Activated CD4-positive, alpha-beta T cell treated with anti-CD3 and anti-CD28 coated beads for 4 hours (primary cell): ENCODE measurements at places on chromosomes 1 and 21.

- DNase-seq: no peak
Measured at GRCh38 chr1:53057127-53057526, 4.9 kb upstream of the PODN start.

- DNase-seq: no peak
Measured at GRCh38 chr1:244322181-244322580, 129.5 kb downstream of the ADSS2 start.

- no peak for DNase-seq
Measured at GRCh38 chr1:99674115-99675064, 28.5 kb downstream of the PALMD start.

DNA sequence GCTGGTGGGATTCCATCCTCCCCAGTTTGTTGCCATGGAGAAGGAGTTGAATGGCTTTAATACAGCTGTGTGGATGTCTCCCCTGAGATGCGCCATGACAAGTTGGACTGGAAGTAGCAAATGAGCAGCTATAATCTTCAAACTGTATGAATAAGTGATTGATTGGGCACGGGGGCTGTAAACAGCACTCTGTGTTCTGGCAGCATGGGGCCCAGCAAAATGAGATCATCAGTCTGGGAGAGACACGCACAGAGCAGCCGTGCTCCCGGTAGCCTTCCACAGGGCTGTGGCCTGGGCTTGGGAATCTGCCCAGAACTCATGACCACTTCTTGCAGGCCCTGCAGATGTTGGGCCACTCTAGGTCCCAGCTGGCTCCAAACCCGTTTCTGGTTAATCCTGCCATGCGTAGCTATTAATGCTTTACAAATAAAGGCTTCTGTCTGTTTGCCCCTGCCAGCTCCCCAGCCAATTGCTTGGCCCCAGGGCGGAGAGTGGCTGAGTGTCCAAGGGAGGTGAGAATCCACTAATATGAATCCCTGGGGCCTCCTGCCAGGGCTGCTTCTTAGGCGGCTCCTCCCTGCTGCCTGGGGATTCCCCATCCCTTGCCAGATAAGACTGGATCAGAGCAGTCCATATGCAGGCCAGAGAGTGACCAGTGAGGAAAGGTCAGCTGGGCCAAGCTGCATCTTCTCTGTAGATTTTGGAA is 642.9 kb downstream of the AJAP1 start:
- no peak for DNase-seq

DNA sequence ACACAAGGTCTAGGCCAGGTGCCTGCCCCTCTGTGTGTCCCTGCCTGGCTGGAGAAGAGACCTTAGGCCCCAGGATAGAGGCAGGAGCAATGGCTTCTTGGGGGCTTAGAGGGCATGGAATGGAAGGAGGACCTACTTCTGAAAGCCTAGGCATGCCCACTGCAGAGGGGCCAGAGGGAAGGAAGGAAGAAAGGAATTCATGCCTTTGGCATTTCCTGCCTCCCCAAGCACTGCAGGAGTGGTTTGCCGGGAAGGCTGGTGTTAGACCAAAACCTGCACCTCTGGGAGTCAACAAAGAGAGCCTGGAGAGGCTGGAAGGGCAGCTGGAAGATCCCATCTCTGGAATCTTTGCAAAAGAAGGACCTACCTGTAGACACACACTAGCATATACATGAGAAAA is 50.7 kb upstream of the KCNE2 start:
- no peak for DNase-seq

DNA sequence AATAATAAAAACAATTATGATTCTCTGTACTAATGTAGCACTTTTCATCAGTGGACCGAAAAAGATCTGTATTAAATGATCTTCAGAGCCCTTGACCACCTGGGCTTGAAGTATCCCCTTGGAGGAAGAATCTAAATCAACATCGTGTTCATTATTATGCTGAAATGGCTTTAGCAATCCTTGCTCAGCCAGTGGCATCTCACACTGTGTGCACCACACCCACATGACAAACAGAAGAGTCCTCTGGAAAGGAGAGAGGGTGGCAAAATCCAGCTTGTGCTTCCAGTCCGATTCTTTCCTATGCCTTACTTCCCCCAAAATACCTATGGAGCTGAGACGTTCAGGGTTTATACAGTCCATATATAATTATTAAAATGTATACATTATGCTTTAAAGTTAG is 318.5 kb upstream of the RUNX1 start:
- no peak for DNase-seq

DNA sequence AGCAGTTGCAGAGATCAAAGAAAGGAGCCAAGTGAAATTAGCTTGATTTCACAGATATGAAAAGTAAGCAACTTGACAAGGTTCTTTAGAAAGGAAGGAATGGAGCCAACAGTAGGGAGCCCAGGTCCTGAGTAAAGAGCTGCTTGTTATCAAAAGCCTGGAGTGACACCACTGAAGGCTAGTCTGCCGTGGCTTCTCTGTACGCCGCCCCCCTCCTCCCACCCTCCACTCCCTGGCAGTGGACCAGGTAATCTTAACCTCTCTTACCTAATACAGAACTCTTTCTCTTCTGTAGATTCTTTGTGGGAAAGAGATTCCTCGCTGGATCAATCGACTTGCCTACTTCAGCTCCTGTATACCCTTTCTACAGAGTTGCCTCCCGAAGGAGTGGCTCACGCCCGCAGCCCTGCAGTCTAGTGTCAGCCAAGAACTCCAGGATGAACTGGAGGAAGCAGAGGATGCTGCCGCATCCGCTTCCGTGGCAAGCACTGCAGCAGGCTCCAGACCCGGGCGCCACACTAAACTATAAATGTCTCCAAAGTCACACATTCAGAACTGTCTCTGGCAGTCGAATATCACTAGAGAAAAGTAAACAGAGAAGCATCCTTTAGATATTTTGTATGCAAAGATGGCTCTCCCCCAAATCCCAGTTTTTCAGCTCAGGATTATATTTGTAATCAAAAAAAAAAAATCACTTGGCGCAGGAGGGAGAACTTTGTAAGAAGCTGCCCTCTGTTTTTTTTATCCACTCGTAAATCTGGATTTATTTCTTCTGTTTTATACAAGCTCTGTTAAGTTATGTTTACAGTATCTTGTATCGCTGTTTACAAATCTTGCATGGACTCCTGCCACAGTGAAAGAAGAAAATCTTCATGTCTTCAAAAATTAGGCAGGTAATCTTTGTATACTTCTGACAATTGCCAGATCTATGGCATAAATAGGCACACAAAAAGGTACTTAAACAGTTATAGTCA is 52.6 kb downstream of the DESI2 start:
- DNase-seq: no peak

GRCh38 chr1:14782741-14783591 is 184.5 kb downstream of the KAZN start:
- no peak for DNase-seq

GRCh38 chr1:26771285-26771642 is 16.5 kb upstream of the PIGV start:
- DNase-seq: no peak

DNA sequence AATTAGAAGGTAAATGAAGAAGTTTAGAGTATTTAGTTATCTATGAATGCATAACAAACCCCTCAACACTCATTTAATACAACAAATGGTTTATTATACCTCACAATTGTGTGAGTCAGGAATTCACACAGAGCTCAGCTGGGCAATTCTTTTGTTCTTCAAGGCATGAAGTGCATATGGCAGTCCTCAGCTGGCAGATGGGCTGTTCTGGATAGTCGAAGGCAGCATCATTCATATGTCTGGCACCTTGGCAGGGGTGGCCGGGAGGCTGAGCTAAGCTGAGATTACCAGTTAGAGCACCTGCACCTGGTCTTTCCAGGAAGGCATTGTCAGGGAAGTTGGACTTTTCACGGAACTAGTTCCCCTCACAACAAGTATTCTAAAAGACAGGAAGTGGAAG is 286.2 kb upstream of the DUSP10 start:
- DNase-seq: no peak

- DNase-seq: no peak
Measured at GRCh38 chr1:71618191-71618590, 537.4 kb upstream of the ZRANB2 start.

DNA sequence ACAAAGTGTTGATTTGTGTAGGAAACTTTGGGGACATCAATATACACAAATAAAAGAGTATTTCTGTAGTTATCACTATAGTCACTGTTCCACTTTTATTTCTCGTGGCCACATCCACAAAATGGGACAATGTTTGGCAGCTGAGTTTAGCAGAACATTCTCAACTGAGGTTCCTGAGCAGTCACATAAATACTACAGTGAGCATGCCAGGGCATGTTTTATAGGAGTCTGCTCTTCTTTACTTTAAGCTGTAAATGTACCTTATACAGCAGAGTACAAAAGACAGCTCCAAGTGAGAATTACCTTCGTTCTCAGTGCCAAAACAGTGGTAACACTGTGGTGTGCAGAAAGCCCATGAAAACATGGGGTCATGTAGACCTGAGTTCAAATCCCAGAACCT is 5.0 kb downstream of the BTG3 start:
- DNase-seq: no peak

DNA sequence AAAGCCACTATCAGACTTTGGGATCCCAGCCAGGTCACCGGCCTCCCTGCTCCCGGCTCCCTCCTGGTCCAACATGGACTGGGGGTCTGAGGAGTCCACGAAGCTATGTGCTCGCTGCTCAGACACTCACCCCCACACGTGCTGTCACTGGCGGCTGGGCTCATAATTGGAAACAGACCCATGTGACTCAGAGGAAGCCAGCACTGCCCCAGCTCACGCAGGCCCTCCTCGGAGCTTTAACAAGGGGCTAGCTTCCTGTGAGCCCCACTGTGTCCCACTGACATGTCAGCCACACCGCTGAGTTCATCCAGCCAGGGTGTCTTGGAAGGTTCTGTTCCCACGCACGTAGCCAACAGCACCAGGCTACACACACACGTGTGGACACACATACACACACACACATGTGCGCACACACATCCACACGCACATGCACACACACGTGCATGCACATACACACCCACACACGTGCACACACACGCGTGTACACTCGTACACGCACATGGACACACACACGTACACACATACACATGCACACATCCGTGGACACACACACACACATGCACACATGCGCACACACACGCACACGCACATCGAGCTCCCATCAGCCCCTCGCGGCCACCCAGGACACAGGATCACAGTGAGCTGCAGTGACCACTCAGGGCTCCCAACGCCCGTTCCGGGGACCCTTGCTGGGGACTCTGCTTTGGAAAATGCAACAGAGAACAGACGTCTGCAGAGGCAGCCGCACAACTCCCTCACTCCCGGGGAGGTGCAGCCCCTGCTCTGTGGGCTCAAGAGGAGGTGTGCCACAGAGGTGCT is 18.4 kb upstream of the COL6A2 start:
- DNase-seq: no peak

- DNase-seq: no peak
Measured at GRCh38 chr1:24911651-24912155, 18.4 kb downstream of the RUNX3 start.
